ENCODE measurements at places on chromosomes 1 and 21.
A peak's percentile ranks its signal among the peaks of the same experiment; 100 is the strongest.

- no peak for DNase-seq
These were observed 32.9 kb upstream of the RASAL2 start for GRCh38 chr1:178060789-178061556.

GRCh38 chr1:32892368-32893197 is 6.3 kb downstream of the HPCA start:
- DNase-seq = peak; percentile 75

DNA sequence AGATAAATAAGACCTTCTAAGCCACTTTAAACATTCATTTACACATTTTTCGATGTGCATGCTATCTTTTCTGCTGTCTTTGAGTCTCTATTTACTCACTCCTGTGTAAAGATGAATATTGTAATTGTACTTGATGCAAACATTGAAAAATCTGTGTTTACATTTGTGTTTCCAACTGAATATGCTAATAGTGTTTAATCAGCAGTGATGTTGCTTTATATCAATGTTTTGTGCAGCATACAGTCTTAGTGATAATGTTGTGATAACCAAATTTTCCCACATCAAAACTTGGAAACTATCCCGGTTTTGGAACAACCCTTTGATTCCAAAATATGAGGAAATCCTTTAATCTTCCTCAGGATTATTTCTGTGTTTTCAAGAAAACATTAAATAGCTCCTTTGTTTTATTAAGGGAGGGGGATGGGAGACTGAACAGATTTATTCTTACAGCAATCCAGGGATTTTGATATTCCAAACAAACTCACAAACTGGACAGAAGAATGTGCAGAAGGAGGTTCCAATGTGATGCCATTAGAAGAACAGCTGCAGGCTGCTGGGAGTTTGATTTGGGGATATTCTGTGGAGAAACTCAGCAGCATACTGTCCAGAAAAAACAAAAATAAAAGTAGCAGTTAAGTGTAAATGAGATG is 248.0 kb downstream of the S1PR1 start:
- no peak for DNase-seq

GRCh38 chr1:112687785-112688496 is 13.5 kb downstream of the MOV10 start:
- no peak for DNase-seq

GRCh38 chr1:99544328-99544727 is 101.6 kb upstream of the PALMD start:
- DNase-seq = peak; percentile 55

DNA sequence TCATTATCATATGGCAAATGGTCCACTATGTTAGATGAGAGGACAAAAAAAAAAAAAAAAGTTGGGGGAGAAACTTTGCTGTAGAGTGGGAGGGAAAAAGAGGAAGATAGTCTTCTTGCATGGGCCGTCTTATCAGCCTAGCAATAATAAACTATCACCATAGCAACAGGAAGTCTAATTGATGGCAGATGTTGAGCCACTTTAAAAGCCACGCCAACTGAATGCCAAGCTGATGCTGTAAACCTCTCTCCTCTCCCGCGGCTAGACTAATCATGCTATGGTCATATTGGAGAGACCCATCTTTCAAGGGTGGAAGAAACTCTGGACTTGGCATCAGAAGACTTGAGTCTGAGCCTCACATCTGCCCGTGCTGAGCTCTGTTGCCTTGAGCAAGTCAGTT is 122.2 kb upstream of the HOOK1 start:
- peak; percentile 93 for DNase-seq

DNA sequence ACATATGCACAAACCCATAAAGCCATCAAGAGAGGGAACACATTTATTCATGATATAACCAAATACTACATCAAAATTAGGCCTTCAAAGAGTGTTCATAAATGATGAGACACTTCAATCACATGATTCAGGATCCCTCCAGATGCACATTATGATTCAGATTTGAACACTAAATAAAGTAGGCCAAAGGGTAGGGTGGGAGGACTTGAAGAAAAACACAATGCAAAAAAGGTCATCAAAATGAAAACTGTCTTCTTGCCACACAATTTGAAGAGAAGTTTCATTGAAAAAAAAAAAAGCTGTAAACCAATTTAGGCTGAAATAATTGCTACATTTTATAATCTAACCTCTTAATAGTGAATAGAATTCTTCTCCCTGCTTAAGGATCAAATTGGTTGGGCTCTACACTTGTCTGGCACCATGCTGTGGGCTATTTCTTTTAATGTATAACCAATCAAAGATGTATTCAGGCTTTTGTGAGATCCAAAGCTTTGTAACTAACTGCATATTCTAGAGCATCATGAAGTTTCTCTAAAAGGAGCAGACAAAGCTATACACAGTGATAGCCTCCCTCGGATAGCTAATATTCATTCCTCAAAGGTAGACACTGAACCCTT is 58.1 kb downstream of the ZSWIM5 start:
- DNase-seq = no peak

- DNase-seq = peak; percentile 81
These were observed at the start of gene KLHDC9 for GRCh38 chr1:161098210-161099068. KLHDC9 (plus strand) TSS chr1:161098361; CDS start chr1:161098536, 175 bp downstream.

DNA sequence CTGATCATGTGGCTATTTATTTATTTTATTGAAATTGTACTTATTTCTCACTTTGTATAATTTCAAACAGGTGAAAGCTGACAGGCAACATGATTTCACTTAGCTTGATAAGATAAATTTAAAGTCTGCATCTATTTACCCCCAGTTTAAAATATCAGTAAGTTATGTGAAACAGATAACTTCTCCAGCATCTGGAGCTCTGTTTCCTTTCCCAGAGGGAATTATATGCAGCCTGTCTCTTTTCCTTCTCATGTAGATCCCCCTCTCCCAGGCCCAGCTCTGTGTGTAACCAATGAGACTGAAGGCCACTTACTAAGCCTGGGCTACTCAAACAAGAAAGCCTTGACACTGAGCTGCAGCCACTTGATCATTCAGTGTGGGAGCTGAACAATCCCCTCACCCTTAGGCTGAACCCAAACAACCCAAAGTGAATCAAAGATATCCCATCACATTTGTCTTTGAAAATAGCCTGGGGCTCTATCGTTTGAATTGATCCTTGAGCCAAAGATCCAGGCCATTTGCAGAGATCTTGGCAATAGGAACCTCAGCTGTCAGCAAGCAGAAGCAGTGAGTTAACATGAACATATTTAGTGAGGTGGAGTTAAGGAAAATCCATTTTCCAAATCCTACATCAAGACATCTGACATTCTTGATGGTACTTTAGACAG is 383.9 kb downstream of the TGFB2 start:
- no peak for DNase-seq

GRCh38 chr1:31398246-31398645 is 14.8 kb upstream of the SERINC2 start:
- no peak for DNase-seq

DNA sequence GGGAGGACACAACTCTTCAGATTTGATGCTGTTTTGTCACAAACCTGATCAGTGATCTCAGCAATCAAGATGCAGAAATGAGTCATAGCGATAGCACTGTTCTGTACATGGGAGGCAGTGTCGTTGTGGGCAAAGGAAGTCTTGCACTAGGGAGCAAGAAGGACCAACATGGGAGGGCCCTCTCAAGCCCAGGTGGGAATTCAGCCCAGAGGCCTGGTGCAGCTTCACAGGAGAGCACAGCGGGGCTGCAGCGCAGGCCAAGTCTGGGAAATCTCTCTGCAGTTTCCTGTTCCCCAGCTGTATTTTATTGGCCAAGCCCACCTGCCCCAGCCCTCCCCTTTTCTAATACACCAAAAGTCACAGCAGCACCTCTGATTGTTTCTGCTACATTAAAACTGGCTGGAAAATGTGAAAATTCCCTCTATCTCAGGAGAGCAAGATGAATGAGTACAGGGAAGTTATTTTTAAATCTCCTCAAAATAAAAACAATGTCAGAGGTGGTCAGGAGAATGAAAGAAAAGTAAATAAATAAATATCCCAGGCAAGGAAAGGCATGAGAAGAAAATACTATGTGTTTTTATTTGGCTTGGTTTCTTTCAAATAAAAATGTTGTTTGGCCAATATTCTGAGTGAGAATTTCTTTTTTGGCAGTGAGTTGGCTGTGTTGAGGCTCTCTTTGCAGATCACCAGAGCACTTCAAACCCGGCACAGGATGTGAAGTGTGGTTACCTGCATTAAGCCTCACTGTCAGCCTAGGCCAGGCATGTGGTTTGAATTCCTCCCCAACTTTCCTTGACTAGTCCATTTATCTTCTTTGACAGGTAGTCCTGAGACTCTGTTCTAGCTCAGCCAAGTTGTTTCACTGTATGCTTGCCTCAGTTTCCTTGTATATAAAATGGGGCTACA is 422.1 kb downstream of the PLPP3 start:
- no peak for DNase-seq

DNA sequence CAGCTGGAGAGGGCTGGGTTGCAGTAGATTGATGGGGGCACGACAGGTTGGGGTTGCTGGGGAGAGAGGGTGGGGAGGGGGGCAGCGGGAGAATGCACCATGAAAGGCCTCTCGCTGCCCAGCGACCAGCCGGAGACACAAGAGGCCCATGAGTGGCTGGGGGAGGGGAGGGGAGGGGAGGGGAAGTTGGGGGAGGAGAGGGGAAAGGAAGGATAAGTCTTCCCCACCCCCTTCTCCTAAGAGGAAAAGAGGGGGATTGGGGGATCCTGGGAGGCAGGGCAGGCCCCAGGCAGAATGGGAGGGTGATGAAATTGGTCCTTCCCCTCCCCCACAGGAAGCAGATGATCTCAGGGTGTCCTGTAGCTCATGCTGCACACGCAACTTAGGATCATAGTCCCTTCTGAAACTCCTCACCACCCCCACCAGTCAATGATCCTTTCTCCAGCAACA is 45.7 kb downstream of the PAX7 start:
- DNase-seq = no peak

- DNase-seq = no peak
These were observed 241.0 kb downstream of the DISC1 start for GRCh38 chr1:231867607-231868006.

DNA sequence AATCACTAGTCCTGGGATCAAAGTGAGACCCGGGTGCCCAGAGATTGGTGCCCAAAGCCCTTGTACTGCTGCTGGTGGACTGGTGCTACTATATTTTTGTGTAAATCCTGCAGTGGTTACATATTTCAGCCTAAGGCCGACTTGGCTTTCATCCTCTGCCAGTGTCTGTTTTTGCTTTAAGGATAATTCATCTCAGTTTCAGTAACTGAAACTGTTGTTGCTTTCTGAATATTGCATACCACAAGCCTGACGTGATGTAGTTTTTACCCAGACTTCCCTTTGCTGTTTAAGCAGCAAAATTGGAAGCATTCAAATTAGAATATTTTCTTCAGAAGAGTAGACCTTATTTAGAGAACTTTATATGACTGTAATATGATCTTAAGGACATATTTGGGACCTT is 341.8 kb downstream of the RYR2 start:
- no peak for DNase-seq

GRCh38 chr1:182611787-182612186 is 7.6 kb upstream of the RGS16 start:
- peak; percentile 99 for DNase-seq

DNA sequence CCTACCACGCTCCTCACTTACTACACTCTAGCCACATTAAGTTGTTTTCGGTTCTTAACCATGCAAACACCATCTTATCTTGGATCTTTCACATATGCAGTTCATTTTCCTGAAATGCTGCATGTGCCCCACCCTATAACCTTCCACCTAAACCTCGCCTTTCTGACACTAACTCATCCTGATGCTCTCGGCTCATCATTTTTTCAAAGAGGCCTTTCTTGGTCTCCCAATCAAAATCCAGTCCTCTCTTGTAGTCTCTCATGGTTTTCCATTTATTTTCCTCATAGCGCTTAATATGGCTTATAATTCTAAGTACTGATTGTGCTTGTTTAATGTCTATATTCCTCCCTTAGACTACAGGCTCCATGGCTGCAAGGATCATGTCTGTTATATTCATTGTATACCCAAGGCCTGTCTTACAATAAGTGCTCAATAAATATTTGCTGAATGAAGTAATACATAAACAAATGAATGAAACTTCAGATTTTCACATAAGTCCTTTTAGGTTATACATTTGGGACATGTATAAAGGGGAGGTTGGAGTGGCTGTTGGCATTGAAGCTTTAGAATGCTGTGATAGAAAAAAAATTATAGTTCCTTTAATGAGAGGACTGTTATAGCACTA is 79.2 kb upstream of the CDC42BPA start:
- no peak for DNase-seq

DNA sequence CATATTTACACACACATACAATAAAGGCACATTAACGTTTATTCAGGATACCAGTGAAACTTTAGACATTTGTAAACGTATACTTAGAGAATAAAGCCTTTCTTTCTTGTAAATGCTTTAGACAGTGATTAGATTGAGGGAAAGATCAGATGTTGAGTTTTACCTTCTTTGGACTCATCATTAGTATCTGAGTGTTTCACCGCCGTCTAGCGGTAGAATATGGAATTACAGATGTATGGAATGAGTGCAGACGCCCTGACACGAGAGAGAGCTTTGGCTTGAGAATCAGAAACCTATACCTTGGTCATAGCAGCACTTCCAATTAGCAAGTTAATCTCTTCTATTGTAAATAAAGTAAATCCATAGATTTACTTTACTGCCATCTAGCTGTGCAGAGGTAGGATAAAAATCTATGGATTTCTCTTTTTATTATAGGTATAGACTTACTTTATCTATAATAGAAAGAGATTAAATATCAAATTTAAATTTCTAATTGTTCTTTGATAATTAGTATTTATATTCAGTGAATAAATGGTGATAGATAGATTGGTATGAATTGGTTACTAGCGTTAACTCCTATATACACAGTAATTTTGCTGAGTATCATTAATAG is 12.6 kb downstream of the FLG2 start:
- DNase-seq = peak; percentile 49

GRCh38 chr1:95660736-95661135 is 426.7 kb downstream of the RWDD3 start:
- no peak for DNase-seq

- peak; percentile 2 for DNase-seq
These were observed 948 bp downstream of the TXLNA start for GRCh38 chr1:32180186-32181060.

GRCh38 chr1:101971304-101971703 is 25.4 kb downstream of the OLFM3 start:
- no peak for DNase-seq

GRCh38 chr1:41608211-41608610 is 123.7 kb upstream of the EDN2 start:
- DNase-seq = no peak

DNA sequence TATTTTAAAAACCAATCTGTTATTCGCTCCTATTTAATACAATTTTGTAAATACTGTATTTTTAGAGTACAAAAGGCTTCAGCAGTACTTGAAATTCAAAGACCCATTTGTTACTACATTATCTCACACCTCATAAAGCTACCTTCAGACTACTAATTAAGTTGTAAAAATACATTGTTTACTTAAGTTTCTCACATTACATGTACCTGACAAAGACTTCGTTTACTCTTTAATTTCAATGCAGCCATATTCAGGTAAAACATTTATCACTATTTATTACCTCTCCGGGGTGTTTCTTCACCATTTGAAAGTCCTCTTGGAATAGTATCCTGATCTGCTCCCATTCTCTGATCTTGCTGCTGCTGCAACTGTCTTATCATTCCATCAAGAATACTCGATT is 55.2 kb downstream of the BRWD1 start:
- DNase-seq = no peak

Data from NCI-H524 (cell line).